ENCODE measurements at places on chromosomes 12 and 14.

- no peaks in the 10 kb centered on the region for H3K27me3 ChIP-seq
- peak overlapping the region; percentile 92 for H3K27ac ChIP-seq
- H3K4me3 ChIP-seq = no peak overlapping the region
- peaks cover 27% of the 10 kb centered on the region for H3K4me1 ChIP-seq
- no peaks in the 10 kb centered on the region for H3K36me3 ChIP-seq
Measured at GRCh38 chr14:61148742-61149350, 132.3 kb downstream of the TMEM30B start.

DNA sequence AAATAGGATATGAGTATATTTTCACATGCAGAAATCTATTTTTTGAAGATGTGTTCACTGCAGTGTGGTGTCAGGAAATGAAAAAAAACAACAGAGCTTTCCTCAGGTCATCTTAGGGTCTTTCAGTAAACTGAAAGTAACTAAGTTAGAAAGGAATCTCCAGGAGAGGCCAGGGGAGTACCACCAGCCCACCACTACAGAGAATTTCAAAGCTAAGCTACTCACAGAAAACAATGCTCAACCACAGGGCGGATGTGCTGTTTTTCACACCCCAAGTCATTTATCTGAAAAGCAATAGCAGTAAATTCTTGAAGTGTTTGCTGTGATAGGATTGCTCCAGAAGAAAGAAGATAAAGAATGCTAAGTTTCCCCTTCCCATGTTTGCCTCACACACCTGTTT is 79.0 kb downstream of the IFNG start:
- no peaks in the 10 kb centered on the region for H3K27me3 ChIP-seq
- DNase-seq = no peak
- no peak overlapping the region for H3K4me3 ChIP-seq
- H3K27ac ChIP-seq = no peak overlapping the region

GRCh38 chr12:129467726-129468125 is 436.1 kb downstream of the TMEM132D start:
- DNase-seq = no peak
- H3K4me3 ChIP-seq = no peak overlapping the region
- no peaks in the 10 kb centered on the region for H3K36me3 ChIP-seq
- H3K27ac ChIP-seq = no peak overlapping the region
- H3K4me1 ChIP-seq = no peaks in the 10 kb centered on the region

DNA sequence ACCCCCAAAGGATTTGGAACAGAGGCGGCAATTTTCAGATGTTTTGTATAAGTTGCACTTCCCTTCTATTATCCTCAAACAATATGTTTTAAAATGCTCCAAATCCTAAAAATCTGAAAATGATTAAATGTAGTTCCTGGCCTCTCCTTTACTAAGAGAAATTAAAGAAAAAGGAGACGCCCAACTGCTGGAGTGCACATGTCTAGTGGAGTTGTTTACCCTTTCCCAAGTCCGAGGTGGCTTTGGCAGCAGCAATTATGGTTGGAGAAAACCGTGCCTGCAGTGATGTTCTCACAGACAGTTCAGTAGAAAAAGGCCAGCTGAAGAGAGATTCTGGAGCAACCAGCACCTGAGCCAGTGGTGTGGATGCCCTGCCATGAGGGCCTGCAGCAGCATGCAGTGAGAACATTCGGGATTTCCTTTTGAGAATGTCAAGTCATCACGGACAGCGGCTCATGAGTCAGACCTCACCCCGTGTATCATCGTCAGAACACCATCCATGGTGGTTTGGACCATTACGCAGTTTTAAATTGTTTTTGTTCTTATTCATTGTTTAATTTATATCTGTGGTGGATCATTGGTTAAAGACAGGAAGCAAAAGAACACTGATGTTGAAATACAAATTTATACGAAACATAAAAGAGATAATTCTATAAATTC is 179.0 kb upstream of the KRR1 start:
- no peak overlapping the region for H3K27ac ChIP-seq
- no peak overlapping the region for H3K4me3 ChIP-seq
- no peak for DNase-seq
- H3K27me3 ChIP-seq = no peaks in the 10 kb centered on the region
- H3K4me1 ChIP-seq = no peaks in the 10 kb centered on the region

- H3K27me3 ChIP-seq = no peaks in the 10 kb centered on the region
- H3K4me3 ChIP-seq = no peak overlapping the region
- no peaks in the 10 kb centered on the region for H3K4me1 ChIP-seq
- H3K36me3 ChIP-seq = no peaks in the 10 kb centered on the region
Measured at GRCh38 chr12:66516133-66516532, 162.7 kb downstream of the GRIP1 start.

DNA sequence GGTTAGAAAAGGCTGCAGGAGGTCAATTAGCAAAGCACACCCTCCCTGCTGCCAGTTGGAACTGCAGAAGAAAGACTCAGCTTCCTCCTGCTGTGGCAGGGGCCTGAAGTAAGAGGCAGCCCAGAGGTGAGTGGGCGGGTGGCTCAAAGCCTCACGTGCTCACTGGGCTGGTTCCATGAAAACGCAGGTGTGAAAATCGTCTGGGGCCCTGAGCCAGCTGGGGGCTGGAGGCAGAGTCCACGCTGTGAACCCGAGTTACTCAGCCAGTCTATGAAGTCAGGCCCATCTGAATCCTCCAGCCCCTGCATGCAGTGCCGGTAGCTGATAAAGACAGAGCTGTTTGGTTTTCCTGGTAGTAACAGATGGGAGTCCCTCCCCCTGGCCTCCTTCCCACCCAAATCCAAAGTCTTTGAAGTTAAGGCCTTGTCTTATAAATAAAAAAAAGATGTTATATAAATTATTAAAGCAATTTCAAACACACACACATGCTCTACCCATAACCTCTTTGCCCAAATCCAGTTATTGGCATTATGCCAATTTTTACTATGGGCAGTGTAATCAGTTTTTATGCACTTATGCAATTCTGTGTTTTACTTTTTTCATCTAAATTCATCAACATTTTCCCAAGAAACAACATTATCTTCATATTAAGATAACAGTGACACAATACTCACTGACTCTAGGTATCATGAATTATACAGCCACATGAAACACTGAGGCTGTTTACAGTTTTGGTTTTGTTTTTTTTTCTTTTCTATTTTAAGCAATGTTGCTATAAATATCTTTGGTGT is 57.9 kb upstream of the PNMA1 start:
- no peak for DNase-seq
- no peaks in the 10 kb centered on the region for H3K36me3 ChIP-seq
- H3K27ac ChIP-seq = peak overlapping the region; percentile 76
- peaks cover 44% of the 10 kb centered on the region for H3K4me1 ChIP-seq
- H3K4me3 ChIP-seq = no peak overlapping the region
- no peaks in the 10 kb centered on the region for H3K27me3 ChIP-seq

DNA sequence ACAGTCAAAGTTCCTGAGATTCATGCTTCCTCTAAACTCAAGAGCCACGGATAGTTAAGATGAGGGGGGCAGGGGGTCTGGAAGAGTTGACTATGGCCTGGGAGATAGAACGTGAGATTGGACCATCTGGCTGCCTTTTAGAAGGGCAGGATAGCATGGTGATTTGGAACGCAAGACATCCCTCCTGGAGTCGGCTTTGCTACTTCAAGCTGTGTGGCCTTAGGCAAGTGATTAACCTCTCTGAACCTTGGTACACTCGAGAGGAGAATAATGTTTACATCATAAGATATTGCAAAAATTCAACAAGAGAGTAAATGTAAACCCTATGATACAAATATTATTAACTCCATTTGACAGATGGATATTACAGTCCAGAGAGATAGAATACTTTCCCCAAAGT is 49.7 kb downstream of the RPH3A start:
- H3K4me1 ChIP-seq = no peaks in the 10 kb centered on the region
- H3K27me3 ChIP-seq = no peaks in the 10 kb centered on the region
- H3K27ac ChIP-seq = no peak overlapping the region
- H3K4me3 ChIP-seq = no peak overlapping the region

DNA sequence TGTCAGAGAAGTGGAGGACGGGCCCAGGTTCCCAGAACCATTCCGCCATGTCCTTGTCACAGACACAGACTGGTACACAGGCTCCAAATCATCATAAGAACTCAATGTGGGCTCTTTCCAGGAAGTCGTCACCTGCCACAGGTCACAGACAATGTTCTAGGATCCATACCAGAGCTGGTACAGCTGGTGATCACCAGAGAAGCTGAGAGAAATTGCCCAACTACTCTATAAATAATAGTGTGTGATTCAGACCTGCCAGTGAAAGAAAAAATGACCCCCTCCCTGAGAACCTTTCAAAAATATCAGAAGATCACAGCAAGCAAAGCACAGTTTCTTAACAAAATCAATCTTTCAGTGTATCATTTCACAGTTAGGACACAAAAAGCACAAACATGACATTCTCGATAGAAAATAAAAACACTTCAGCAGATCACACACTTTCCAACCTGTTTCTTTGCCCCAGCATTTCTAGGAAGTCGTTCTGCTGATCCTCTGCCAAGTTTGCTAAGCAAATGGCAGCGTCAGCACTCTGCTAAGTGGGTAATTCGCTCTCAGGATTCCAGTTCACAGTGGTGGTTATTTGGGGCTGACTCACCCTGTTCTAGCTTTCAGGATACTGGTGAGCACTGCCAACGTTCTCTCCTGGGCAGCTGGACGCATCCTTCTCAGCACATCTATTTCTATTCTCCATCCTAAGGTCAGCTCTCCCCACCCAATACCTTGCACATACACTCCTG is 223.3 kb upstream of the SFSWAP start:
- H3K4me1 ChIP-seq = no peaks in the 10 kb centered on the region
- no peak overlapping the region for H3K4me3 ChIP-seq
- DNase-seq = no peak

GRCh38 chr14:94888121-94888520 is 118.2 kb upstream of the GSC start:
- H3K27ac ChIP-seq = no peak overlapping the region
- DNase-seq = no peak
- no peaks in the 10 kb centered on the region for H3K4me1 ChIP-seq
- no peaks in the 10 kb centered on the region for H3K36me3 ChIP-seq
- no peaks in the 10 kb centered on the region for H3K27me3 ChIP-seq
